ENCODE measurements at places on chromosomes 3 and 15.

GRCh38 chr15:70023769-70024491, 73.8 kb downstream of the TLE3 start:
- no peak for DNase-seq

- no peak for DNase-seq
Measured at GRCh38 chr3:32913790-32914446, 37.5 kb upstream of the CCR4 start.

- DNase-seq: peak; percentile 64
Measured at GRCh38 chr3:68007621-68008226, 353.3 kb upstream of the SUCLG2 start.

DNA sequence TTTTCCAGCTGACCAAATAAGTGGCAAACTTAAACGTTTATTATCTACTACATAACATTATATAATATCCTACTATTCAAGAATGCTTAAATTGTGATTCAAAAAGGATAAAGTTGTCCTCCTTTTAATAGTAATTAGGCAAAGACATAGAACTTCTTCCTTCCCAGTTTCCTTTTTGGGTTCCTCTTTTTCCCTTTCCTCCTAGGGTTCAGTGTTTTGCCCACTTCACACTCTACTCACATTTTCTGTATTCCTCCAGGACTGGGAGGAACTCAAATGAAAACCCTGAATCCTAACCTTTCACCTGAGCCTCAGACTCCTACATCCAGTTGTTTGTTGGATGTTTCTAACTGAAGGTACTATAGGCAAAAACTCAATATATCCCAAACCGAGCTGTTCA, 132.5 kb downstream of the PEAK1 start:
- no peak for DNase-seq

DNA sequence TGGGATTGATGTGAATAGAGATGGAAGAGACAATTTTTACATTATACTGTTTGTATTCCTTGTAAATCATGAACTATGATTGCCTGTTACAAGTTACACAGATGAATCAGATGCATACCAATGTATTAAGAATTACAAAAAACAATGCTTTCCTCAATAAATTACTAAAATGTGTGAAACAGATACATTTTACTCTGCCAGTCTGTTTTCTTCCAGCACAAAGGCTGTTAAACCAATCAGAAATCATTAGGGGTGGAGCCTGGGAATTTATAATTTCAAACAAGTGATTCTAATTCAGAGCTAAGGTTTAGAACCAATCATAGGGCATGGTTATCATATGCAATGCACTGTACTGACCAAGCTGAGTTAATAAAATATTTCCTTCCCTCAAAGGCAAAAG, 21.8 kb upstream of the ANKRD28 start:
- no peak for DNase-seq

DNA sequence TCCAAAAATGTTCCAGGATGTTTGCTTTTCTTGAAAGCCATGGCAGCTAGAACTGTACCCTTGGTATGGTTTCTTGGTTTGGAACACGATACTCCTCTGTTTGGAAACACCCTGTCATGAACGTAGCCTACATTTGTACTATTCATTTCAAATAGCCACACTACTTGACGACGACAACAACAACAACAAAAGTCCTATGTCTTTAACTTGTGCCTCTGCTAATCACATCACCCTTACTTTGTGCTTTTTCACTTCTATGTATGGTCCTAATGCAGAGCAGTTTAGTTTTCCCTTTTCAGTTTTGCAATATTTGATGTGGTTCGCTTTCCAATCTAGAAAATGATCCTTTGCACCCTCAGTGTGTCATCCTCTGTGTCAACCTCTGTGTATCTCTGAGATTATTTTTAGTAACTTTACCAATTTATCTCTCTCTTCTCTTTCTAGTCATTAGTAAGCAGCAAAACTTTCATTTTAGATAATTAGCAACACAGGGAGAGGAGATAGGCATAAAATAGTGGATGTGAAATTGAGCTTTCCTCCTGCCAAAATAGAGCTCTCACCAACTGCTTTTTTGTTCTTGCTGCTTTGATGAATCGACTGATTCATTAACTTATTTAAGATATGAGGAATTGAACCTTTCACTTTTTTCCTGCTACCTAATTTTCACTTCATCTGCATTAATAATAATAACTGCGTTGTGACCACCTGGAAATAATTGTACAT, 44.1 kb upstream of the TP63 start:
- DNase-seq: no peak

GRCh38 chr15:73926219-73927002, at the start of gene LOXL1:
LOXL1 (plus strand) TSS chr15:73926462; CDS start chr15:73926784, 322 bp downstream.
- peak; percentile 41 for DNase-seq

DNA sequence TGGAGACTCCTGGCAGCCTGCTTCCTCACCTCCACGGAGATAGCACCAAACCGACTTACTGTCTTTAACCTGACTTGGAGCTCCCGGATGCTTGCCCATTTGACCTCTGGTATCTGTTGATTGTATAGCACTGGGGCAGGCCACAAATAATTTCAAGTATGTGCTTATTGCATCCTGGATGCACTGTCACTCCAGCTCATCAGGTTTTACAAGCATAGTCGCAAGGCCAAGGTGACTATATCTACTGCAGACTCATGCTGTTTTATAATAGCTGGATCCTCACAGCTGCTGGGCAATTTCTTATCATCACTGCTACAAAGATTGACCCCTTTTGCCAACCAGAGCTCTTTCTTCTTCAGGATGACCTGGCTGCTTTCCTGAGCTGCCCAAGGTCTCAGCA, 45.6 kb downstream of the PEX5L start:
- DNase-seq: no peak

GRCh38 chr3:133938770-133939462, 43.2 kb upstream of the RAB6B start:
- DNase-seq: no peak

- DNase-seq: no peak
Measured at GRCh38 chr3:49406571-49407565, 4.9 kb downstream of the RHOA start.

GRCh38 chr3:171673951-171674350, 136.3 kb downstream of the PLD1 start:
- DNase-seq: no peak

GRCh38 chr3:119582178-119582577, 2.9 kb downstream of the ADPRH start:
- DNase-seq: no peak

DNA sequence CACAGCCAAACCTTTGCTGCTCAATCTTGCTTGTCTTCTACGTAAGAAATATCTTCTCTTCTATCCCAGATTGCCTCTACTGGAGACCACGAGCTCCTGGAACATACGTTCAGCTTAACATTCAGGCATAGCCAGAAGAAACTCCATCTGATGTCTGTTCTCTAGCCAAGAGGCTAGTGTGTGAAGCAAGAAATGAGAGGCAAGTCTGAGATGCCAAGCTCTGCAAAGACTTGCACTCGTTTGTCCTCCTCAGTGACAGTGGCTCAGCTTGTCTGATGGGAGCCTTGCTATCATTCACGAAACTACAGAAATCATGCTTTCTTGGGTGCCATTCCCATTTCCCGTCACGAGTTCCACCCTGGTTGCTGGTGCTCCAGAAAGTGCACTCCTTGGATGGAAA, at the start of gene SCN10A:
TSS of gene SCN10A (minus strand) at position 192 of the 400 bp plus-strand sequence. CDS start 22,207 bp downstream, outside the sequence.
- no peak for DNase-seq

- no peak for DNase-seq
Measured at GRCh38 chr15:89178307-89178977, 42.9 kb downstream of the RLBP1 start.

DNA sequence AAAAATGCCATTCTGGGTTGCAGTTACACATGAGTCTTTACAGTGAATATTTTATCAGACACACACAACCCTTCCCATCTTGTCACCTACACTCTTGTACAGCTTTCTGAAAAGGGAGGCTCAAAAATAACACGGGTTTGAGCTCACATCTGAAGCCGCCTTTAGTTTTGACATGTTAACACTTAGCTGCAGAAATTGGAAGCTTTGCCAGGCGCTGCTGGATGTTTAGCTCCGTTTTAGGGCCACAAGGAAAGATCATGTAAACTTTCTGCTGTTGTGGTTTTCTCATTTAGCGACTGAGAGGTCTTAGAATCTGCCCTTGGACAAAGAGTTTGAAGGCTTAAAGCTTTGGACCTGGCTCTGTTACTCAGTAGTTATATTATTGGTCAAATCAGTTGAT, 120.1 kb downstream of the OXNAD1 start:
- no peak for DNase-seq

DNA sequence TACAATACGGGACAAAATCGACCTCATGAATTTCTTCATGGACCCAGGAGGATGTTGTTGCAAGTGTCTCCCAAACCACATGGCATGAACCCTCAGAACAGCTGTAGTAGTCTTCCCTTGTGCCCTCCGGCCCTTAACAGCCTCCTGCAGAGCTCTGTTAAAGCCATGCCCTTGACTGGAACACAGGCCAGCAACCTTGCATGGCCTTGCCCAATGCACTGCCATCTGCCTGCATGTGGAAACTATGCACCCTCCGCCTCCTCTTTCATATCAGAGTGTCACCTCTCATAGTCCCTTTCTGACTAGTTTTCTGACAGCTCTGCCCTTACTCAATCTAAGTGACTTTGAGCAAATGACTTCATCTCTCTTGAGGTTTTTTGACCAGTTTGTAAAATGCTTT, 39.4 kb upstream of the TRIM71 start:
- no peak for DNase-seq

GRCh38 chr3:159266779-159267178, 464.9 kb downstream of the MFSD1 start:
- DNase-seq: peak; percentile 27

DNA sequence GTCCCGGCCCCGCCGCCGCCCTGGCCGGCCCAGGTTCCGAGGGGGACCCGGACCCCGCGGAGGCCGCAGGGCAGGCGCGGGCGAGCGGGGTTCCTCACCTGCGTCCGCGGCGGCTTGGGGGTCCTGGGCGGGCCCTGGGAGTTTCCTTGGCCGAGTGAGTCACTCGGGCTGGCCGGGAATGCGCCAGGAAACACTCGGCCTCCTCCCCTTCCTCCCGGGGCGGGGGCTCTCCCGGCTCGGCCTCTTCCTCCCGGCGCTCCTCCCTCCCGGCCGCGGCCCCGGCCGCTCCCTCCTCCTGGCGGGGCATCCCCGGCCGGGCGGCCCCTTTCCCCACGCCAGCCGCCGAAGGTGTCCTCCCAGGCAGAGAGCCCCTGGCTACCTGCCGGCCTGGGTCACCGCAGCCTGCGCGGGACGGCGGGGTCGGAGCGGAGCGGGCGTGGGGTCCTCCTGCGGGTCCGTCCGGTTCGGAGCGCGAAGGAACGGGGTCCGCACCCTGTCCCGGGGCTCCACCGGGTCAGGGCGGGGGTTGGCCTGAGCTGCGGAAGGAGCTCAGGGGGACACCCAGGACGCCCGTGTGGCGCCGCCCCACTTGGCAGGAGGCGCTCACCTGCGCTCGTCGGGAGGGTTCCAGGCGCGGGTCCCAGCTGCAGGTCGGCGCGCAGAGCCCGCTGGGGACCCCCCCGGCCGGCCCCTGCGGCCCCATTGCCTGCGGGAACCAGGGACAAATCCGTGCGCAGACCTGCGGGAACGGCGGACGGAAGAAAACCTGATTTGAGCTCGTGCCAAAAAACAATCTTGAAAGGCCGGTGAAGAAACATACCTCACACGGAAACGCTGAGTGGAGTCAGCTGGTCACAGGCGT, at the start of gene CYFIP1:
TSS of gene CYFIP1 (minus strand) at position 180 of the 862 bp plus-strand sequence. CDS start 33,083 bp downstream, outside the sequence.
- DNase-seq: peak; percentile 8

DNA sequence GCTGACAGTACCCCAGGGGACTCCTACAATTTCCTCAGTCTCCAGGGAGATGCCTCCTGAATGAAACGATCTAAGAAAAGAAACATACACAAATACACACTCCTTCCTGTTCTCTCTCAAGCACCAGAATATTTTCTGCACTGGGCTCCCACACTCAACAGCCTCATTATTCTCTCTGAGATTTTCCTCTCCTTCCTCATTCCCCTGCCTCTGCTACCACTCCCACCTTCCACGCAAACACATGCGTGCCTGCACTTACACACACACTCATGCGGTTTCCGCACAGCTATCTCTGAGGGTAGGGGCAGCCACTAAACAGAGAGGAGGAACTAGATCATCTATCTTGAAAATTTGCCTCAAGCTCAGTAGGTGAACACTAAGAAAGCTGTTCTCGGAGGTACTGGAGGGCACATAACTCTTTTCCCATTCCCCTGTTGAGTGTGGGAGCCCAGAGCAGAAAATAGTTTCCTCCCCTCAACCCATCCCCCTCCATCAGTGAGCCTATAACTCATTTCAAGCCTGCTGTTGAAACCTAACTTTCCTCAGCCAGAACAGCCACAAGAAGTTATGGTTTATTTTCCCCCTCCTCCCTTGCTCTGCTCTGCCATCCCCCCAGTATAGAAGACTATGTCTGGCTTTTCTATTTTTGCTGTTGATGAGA, 30.5 kb upstream of the TIPARP start:
- DNase-seq: no peak

GRCh38 chr15:27499191-27499590, 528.2 kb downstream of the GABRG3 start:
- no peak for DNase-seq

DNA sequence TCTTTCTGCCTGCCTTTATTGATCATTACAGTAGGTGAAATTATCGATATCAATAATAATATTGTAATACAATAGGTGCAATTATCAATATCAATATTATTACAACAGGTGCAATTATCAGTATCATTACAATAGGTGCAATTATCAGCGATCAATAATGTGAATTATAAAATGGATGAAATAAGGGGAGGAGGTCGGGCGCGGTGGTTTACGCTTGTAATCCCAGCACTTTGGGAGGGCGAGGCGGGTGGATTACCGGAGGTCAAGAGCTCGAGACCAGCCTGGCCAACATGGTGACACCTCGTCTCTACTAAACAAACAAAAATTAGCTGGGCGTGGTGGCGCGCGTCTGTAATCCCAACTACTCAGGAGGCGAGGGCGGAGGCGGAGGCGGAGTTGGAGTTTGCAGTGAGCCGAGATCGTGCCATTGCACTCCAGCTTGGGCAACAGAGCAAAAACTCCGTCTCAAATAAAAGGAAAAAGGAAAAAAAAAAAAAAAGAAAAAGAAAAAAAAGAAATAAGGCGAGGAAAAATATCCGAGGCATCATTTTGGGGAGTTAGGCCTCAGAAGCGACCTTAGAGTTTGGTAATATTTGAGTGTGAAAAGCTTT, 611 bp upstream of the BNIP2 start:
- DNase-seq: peak; percentile 29

GRCh38 chr3:131795390-131796090, 239.3 kb downstream of the CPNE4 start:
- DNase-seq: no peak

DNA sequence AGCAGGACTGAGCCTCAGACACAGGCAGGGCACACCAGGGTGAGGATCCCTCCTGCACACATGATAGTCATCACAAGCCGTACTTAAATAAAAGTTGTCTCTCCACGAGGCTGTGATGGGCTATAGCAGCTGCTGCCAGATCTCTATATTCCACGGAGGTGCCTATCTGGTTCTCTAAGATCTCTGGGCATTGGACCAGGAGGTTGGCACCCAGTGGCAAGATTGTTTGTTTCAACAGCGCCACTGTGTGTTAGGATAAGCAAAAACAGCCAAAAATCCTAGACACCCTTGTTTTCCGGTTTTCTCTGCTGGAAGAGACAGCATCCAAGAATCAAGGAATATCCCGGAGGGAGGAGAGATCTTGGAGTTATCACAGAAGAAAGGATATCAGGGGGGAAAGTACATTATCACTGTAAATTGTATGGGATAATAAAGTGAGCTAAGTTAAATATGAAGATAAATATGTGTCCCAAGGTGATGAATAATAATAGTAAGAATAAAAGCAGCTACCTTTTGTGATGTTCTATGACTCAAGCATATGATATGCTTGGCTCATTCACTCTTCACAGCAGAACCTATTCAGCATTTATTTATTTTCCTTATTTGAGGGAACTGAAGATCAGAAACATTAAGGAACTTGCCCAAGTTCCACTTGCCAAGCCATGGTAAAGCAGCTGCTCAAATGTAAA, 90.6 kb upstream of the AKAP13 start:
- no peak for DNase-seq

- DNase-seq: no peak
Measured at GRCh38 chr3:88369767-88370166, 220.0 kb downstream of the C3orf38 start.
